ENCODE measurements at places on chromosomes 12 and 14. TPM values are rescaled to one million over a fixed set of nuclear protein-coding genes. Genes with fewer than 3 reads are reported as not detected.

The TAS2R8 gene
- total RNA-seq, result not detected

The PDE3A gene
- 2.0 TPM for total RNA-seq

GRCh38 chr14:25843481-25844470, 754.1 kb downstream of the NOVA1 start:
- DNase-seq, result no peak

GRCh38 chr14:61466249-61466904, 145.0 kb downstream of the PRKCH start:
- DNase-seq, result peak; percentile 91

- DNase-seq, result no peak
These were observed 505 bp downstream of the BCL2L2 start for GRCh38 chr14:23307146-23307530.

All from PC-3 (cell line).